ENCODE measurements at places on chromosomes 1 and 21.

GRCh38 chr1:9910076-9910422 is at the start of gene CTNNBIP1:
Gene CTNNBIP1, minus strand, starts transcription at chr1:9910269. Its CDS starts 38,205 bp downstream, at chr1:9872064.
- DNase-seq: no peak

DNA sequence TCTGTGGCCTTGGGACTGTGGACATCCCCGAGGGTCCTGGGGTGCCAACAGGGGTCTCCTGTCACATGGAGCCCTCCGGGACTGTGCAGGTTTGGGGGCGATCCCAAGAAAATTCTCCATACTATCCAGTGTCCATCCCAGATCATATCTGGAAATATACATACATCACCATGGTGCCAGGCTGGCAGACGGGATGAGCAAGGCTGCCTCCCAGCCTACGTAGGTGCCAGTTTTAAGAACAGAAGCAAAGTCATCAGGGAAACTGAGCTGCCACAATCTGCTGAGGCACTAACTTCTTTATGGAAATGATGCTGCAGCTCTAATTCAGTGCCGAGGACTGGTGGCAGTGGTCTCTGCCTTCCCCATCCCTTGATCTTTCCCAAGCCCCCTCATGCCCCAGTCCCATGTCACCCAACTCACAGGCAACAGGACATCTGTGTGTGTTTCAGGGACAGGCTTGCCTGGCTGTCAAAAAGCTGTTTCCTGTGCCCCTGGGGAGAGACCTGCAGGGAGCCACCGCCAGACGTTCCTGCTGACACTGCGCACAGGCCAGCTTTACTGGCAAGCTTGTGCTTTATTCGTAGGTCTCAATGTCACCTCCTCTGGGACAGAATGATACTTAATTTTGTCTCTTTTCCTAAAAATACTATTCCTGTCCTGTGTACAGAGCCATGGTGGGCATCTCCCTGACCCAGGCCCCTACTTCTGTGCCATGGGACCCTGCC is 15.5 kb downstream of the TEX35 start:
- no peak for DNase-seq

DNA sequence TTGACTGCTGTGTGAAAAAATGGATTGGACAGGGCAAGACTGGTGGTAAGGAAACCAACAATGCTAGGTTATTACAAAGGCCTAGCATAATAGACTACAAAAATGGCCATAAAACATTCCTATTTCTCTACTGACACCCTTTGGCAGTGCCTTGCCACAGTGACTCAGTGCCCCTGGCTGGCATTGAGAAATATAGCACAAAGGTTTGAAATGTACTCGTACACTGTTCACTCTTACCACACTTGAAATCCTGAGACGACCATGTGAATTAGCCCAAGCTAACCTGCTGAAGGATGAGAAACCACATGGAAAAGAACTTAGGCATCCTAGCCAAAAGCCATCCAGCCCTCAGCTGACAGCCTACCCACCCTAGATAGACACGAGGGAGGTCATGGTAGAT is 149.8 kb upstream of the PALMD start:
- no peak for DNase-seq

- DNase-seq: no peak
These were observed 13.4 kb downstream of the CFAP74 start for GRCh38 chr1:1990222-1990621.

- no peak for DNase-seq
These were observed 745.5 kb downstream of the LRRIQ3 start for GRCh38 chr1:73452522-73452921.

DNA sequence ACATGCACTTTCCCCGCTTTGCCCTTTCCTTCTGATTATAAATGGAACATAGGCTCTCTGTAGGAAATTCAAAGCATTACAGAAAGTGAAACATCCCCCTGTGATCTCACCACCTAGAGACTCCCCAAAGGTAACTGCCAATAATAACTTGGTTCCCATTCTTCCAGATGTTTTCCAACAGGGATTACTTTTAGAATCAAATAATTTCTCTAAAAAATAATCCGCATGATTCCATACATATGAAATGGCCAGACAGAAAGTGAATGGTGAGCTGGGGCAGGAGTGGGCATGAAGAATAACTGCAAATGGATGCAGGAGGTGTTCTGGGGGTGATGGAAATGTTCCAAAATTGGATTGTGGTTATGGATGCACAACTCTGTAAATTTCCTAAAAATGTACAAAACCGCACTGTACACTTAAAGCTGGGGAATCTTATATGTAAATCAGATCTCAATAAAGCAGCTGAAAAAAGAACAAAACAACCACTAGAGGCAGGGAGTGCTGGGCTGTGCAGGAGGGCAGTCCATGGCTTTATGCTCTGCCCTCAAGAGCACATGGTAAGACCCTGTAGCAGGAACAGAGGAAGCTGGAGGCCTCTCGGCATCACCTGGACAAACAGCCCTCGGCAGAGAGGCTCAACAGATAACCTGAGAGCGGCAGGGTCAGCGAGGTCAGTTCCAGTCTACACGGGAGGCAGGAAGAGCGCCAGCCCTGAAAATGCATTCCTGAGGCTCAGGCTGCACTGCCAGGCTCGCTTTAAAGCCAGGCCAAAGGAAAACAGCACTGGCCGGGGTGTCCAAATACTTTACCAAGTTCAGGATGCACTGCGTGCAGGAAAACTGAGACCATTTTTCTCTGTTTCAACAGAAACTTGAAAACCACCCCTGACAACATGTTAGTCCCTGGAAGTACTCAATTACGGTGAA is 39.7 kb downstream of the CAPZB start:
- no peak for DNase-seq

GRCh38 chr1:174001573-174001972 is 20.6 kb downstream of the RC3H1 start:
- no peak for DNase-seq

DNA sequence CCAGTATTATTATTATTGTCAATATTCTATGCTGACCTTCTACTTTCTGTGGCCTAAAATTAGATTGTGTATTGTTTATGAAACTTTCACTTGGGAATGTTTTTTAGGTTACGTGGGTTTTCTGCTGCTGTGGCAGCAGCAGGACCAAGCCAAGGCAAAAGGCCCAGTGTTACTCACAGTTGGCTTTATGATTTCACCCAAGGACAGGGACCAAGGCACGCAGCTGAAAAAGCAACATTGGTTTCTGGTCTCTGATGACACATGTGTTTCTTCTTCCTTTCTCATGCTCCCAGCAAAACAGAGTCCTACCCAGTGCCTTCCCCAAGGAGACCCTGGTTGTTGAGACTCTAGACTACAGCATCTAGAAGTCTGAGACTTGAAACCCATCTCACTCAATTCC is 413.7 kb downstream of the SETD4 start:
- DNase-seq: no peak

DNA sequence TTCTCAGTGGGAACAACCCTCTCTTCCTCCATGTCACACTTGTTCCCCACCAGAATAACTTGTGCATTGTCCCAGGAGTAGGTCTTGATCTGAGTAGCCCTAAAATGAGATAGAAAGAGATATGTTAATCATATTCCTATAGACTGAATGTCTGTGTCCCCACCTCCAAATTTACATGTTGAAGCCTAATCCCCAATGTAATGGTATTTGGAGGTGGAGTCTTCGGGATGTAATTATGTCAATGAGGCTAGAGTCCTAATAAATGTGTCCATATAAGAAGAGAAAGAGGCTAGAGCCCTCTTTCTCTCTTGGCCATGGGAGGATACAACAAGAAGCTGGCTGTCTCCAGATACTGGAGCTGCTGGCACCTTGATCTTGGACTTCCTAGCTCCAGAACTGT is 54.8 kb upstream of the NRDC start:
- DNase-seq: no peak

- DNase-seq: no peak
These were observed 149.5 kb upstream of the VAMP3 start for GRCh38 chr1:7621334-7622219.

DNA sequence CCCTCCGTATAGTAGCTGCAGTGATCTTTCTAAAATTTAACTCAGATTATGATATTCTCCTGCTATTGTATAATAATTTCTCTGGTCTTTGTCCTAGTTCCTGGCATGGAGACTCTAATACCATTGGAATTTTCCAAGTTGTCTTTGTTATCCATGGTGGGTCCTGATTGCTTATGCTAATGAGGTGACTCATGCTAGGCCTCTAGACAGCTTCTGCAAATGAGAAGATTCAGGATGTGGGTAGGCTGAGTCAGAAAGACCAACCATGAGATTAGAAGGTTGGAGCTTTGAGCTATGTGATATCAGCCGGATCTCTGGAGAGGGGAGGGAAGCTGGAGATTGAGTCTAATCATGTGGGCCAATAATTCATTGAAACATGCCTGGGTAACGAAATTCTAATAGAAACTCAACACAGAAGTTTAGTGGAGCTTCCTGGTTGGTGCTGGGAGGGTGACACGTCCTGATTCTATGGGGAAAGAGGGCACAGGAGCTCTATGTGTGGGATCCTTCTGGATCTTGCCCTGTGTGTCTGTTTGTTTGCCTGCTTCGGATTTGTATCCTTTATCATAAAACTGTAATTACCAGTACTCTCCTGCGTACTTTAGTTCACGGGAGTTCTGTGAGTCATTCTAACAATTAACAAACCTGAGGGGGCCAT is 73.2 kb upstream of the CNIH3 start:
- DNase-seq: no peak

GRCh38 chr1:24491577-24492360 is 10.9 kb upstream of the RCAN3 start:
- DNase-seq: no peak

- DNase-seq: no peak
These were observed 34.1 kb downstream of the SOAT1 start for GRCh38 chr1:179327679-179328078.

DNA sequence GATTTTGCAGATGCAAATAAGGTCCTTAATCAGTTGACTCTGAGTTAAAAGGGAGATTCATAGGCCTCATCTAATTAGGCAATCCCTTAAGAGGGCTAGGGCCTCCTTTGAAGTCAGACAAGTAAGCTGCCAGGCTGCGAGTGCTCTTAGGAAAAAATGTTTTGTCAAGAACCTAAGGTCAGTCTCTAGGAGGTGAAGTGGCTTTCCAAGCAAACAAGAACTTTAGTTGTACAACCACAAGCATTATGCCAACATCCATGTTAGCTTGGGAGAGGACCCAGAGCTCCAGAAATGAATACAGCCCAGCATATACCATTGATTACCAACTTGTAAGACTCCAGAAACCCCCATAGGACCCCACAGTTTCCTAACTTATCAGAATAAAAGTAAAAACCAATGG is 1366.2 kb downstream of the PLA2G4A start:
- DNase-seq: no peak

DNA sequence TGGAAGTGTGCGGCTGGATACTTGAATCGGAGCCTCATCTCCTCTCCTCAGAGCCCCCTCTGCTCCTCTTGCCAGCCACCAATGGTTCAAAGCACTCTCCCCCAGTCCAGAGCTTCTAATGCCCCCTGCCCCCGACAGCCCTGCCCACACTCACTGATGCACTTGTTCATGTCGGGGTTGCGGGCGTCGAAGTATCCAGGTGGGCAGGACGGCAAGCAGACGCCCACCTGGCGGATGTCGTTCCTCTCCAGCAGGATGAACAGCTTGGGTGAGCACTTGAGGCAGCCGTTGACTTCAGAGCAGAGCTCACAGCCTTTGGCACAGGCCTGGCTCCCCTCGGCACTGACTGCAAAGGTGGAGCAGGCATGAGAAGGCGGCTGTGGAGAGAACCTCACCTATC is 18.4 kb downstream of the RSPO1 start:
- no peak for DNase-seq

GRCh38 chr21:44962403-44962966 is 22.7 kb downstream of the SLX9 start:
- no peak for DNase-seq

GRCh38 chr1:154453574-154454352 is 48.3 kb upstream of the TDRD10 start:
- no peak for DNase-seq

DNA sequence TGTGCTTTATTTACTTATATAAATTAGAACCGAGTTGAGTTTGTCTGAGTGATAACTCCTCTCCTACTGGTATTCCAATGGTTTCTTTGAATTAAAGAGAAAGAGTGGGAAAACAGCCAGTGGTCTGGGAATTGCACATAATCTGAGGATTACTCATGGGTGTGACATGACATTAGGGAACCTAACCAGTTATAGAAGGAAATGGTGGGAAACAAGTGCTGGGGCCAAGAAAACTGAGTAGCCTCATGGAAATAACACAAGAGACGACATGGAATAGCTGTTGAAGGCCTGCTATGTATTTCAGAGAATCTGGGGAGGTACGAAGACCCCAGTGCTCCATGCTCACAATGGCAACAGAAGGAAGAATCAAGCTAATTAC is 41.8 kb upstream of the LRRC52 start:
- no peak for DNase-seq

GRCh38 chr1:22352355-22352754 is 99.3 kb upstream of the ZBTB40 start:
- no peak for DNase-seq
